ENCODE measurements at places on chromosomes 2 and 18. TPM values are rescaled to one million over a fixed set of nuclear protein-coding genes. Genes with fewer than 3 reads are reported as not detected.

DNA sequence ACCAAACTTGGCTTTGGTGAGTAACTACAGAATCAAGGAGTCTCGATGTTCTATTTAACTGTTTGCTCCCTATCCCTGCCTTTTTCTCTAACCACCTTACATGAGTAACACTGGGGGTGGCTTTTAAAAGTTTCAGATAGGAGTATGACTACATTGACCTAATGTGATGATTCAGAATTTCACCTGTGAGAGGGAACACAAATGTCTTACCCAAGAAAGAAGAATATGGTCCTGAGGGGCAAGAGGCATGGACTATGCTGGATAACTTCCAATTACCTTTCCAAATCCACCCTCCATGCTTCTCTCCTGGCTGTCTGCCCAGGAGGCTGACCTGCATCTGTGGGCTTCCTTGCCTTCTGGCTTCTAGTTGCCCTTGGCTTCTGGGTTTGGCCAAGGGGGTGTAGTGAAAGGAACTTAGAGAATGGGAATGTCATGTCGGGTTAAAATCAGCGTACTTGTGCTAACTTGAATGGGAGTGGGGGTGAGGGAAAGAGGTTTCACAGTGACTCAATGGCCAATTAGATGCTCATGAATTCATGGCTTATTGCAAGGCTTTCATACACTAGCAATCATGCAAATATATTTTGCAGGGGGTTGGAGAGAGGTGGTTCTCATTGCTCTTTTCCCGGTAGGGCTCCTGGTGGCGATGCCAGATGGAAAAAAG lies 5.3 kb upstream of the IL36G start:
- DNase-seq: no peak

DNA sequence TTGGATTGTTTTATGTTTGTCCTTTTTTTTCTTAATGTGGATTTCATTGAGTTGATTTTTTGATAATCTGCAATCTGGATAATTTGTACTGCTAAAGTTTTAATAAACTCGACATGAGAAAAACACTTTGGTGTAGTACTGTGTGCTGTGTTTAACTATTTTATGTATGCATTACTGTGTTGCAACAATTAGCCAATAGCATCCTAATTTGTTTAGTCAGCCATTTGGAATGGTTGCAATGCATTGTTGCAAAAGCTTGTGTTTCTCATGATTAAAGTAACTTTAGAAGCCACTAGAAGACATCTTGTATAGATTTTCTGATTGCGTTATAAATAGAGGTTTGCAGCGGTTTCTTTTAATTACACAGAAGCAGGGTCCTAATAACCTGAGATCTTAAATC lies 53.5 kb downstream of the PPIG start:
- DNase-seq: no peak

The ALK gene
- total RNA-seq: not detected

GRCh38 chr2:234373060-234373459 lies 123.8 kb downstream of the ARL4C start:
- no peak for DNase-seq

GRCh38 chr2:144086965-144087364 lies 433.0 kb downstream of the ZEB2 start:
- DNase-seq: no peak

DNA sequence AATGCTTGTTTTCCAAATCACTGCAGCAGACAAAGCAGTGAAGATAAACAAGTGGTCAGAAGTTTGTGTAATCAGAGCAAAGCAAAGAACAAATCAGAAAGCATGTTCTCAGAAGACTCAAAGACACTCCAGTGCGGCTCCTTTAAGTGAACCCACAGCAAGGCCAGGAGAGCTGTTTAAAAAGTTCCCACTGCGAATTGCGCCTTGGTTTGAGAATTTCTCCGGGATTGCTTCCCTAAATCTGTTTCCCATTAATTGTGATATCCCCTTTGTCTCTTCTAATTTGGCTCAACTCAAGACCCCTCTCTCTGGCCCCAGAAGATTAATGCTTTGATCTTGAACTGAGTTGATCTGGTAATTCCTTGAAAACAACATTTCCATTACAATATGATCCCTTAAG lies 122.4 kb upstream of the BCL2L11 start:
- no peak for DNase-seq

The TDRD15 gene
- total RNA-seq: not detected

The PRKCE gene
- 50.2 TPM for total RNA-seq

The SCN7A gene
- not detected for total RNA-seq

DNA sequence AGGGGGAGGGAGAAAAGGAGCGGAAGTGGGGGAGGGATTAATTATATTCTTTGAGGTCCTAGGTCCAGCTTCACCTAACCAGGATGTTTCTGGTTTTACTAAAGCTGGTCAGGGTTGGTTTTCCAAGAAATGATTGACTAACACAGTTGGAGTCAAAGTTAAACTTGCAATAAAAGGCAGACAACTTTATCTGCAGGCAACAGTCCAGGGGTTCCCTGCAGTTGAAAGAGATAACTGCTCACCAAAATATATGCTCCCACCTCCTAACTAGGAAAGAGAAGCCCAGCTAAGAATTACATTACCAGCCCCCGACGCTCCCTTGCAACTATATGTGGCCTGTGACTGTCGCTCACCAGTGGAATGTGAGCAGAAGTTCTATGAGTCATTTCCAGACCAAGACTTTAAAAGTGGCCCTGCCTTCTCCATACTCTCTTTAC lies 140.0 kb upstream of the PKDCC start:
- no peak for DNase-seq

DNA sequence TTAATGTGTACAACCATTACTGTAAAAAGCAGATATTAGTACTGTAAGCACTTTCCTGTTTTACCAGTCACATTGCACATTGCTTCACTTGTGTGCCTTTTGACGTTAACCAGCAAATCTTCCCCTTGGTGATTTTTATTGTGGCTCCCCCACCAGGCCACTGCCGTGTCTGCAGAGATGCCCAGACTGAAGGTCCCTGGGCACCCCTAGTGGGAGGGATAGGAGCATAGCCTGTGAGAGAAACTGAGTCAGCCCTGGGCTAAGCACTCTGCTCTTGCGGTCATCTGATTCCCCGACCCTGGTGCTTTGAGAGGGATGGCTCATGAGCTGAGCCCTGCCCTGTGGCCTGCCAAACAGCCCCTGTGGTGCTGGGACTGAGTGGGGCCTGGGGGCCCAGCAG lies 73.4 kb downstream of the INPP4A start:
- DNase-seq: peak; percentile 32

The ECEL1 gene
- total RNA-seq: not detected

- DNase-seq: peak; percentile 85
Measured at GRCh38 chr2:111702119-111702803, 181.7 kb downstream of the ANAPC1 start.

DNA sequence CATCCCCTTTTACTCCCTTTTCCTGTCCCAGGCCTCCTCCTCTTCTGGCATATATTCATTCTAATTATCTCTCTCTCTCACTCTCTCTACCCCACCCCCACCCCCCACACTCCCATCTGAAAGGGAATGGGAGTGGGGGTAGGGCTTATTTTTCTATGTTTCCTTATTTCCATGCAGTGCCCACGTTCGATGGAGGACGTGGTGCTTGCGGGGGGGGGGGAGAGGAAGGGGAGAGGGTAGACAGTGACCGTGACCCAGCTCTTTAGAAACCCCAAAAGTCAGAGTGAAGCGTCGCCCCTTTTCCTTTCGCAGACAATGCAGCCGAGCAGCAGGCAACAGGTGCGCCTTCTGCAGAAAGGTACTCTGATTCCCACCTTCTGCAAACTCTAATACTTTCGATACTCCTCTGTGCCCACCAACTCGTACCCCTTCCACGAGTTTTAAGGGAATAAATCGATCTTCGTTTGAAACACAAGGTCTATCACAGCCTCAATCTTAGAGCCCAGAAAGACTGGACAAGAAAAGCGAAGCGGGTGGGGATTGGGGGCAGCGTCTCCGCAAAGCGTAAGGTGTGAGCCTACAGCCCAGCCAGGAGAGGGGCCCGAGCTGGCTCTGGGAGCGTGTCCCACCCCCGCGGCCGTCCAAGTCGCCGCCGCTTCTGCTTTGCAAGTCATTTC lies 891 bp upstream of the NR4A2 start:
- DNase-seq: no peak

DNA sequence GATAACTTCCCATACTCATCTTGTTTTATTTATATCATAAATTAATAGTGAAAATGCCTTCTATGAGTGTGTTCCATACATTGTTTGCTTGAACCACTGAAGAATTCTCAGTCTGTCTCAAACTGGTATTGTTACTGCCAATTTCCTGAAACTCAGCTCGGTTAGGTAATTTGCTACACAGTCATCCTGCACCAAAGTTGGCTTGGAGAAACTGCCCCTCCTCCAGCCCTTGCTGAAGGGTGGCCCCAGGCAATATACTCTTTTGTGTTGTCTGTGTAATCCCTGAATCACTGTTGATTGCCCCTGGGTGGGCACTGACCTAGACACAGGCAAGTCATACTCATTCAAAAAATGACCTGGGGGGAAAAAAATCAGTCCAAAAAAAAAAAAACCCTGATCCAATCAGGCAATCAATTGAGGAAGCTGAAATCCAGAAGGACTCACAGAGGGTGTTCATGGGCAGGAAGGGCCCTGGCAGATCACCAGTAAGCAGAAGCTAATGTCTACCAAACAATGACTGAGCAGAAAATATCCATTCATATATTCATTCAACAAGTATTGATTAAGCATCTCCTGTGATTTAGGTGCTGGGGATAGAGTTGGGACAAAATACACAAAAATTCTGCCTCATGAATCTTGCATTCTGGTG lies 3.8 kb upstream of the SESTD1 start:
- DNase-seq: no peak

The PROKR1 gene
- total RNA-seq: not detected

GRCh38 chr2:166573391-166573790 lies 79.3 kb upstream of the SCN7A start:
- no peak for DNase-seq

GRCh38 chr18:78080081-78080480 lies 830.4 kb downstream of the GALR1 start:
- DNase-seq: no peak

DNA sequence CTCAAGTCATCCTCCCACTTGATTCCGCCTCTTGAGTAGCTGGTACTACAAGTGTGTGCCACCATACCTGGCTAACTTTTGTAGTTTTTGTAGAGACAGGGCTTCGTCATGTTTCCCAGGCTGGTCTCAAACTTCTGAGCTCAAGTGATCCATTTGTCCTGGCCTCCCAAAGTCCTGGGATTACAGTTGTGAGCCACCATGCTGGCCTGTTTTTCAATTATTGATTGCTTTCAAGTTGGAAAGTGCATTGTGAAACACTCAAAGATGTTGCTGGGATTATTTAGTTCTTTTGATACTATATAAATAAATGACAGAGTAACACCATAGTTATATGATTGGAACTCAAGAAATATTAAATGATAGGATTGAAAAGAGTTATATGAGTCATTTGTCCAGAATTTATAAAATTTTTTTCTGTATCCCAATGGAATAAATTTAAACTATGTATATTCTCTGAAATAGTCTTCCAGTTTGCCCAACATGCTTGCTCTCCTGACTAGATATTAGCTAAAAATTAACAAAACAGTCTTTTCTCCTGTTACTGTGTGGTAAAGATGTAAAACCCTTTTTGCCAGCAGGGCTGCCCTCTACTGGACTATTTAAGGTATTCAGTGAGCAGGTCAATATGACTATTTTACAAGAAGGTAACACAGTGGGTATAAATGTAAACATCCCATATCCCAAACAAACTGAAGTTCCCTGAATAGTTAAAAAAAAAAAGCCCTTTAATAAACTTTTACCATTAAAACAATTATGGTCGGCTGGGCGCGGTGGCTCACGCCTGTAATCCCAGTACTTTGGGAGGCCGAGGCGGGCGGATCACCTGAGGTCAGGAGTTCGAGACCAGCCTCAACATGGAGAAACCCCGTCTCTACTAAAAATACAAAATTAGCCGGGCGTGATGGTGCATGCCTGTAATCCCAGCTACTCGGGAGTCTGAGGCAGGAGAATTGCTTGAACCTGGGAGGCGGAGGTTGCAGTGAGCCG lies 42.7 kb downstream of the ACSL3 start:
- DNase-seq: peak; percentile 67

DNA sequence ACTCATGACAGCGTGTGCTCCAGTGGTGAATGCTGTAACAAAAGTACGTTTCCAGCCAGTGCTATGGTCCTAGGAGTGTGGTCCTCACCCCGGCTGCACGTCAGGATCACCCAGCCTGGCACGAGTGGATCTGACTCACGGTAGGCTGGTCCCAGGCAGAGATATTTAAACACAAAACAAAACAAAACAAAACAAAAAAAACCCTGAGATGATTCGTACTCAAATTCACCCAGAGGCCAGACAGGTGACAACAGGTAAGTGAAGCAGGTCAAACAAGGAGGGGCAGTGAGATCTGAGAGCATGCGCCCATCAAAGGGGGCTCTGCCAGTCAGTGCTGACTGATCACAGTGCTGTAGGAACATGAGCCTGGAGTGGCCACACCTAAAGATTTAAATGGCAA lies 43.2 kb downstream of the C2orf76 start:
- no peak for DNase-seq

DNA sequence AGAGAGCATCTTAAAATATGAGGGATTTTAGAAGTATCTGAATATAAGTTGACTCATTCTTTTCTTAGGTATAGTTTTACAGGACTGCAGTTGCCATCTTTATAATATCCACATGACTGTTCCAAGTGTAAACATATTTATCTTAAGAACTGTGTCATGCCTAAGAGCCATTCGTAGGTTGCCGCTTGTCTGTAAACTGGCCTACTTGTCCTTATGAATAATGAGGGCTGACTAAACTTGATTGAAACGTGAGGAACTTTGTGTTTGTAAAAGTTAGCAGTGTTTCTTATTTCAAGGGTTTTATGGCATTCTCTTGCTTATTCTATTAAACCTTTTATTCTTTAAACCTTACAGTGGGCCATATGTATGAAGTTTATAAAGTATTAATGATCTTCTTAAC lies 99.6 kb downstream of the MAP3K20 start:
- no peak for DNase-seq

DNA sequence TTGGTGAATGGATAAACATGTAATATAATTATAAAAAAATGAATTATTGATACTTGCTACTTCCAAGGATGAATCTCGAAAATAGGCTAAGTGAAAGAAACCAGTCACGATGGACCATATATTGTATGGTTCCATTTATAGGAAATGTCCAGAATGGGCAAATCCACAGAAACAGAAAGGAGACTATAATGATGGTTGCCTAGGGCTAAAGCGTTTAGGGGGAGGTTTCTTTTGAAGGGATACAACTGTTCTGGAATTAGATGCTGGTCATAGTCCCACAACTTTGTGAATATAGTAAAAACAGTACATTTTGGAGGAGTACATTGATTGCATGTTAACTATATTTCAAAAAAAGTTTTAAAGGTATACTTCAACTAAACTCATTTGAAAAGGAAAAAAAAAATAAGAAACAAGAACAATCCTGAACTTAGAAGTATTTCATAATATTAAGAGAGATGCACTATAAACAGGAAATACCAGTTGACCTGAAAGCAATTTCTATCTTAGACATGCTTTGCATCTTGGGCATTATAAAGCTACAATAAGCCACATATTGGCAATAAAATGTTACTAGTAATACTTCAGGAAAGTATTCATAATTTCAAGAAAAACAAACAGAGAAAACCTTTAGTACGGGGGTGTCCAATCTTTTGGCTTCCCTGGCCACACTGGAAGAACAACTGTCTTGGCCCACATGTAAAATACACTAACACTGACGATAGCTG lies 130.0 kb downstream of the C2orf74 start:
- DNase-seq: no peak
